ENCODE measurements at places on chromosomes 6 and 20.

DNA sequence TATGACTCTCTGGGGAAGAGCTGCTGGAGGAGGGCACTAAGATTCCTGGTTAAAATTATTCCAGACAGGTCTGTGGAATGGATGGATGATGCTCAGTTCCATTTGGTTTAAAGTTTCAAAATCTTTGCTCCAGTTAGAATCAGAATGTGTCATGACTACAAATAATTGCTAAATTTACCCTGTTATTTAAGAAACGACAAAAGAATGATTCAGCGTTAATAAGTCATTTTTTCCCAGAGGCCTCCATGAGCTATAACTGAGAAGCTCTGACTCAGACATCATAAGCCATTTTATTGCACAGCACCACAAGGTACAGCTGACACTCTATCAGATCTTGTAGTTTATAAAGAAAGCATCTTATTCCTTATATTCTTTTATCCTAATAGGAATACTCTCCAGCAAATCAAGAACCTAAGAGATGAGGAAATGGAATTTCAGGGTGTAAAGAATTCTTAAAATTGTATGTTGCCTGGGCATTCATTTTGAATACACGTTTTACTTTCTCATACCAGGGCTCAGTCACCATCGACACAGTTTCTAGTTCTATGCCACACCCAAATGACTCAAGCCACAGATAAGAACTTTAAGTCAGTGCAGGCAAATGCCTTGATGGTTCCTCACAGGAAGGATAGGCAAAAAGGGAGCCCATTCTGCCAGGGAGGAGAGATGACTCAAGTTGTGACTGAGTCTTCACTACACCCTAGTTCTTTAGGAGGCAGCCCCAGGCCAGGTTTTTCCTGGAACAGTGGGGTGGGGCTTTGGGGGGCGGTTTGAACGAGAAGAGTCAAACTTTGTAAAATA lies 636.0 kb downstream of the MMUT start:
- peak; percentile 83 for ATAC-seq

GRCh38 chr6:138645976-138646640 lies 127.5 kb upstream of the CCDC28A start:
- ATAC-seq, result no peak

- no peak for ATAC-seq
Observed at GRCh38 chr6:105774247-105774646, 311.9 kb upstream of the PRDM1 start.

- ATAC-seq, result no peak
Observed at GRCh38 chr6:32203426-32204267, 11.2 kb upstream of the GPSM3 start.

DNA sequence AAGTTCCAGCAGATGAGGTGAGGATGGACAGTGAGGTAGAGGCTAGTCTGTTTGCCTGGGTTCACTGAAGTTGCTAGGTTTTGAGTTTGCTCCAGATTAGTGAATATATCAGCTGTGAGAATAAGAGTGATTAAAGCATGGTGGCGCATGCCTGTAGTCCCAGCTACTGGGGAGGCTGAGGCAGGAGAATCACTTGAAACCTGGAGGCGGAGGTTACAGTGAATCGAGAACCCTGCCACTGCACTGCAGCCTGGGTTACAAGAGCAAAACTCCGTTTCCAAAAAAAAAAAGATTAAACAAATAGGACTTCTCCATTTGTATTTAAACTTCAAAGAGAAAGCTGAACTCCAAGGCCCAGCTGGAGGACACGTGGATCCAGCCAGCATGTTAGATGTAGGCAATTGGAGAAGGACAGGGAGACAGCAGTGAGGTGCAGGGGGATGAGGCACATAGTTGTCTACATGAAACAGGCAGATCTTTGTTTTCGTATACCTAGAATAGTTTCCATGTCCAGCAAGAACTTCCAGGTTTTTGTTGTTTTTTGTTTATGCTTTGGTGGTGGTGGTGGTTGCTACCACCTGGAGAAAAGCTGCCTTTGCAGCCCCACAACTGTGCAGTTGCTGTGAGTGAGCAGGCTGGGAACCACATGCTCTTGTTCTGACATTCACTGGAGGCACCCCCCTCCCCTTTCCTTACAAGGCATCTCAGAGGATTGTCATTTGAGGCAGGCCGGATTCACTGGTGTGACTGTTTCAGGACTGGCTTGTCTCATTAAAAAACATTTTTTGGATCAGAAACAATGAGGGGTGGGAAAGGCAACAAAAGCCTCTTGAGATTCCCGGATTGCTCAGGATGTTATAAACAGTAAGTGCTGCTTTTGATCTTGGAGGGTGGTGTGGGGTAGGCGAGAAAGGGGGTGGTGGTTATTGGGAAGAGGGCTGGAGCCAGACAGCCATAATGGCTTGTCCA lies 72.3 kb downstream of the JARID2 start:
- no peak for ATAC-seq

DNA sequence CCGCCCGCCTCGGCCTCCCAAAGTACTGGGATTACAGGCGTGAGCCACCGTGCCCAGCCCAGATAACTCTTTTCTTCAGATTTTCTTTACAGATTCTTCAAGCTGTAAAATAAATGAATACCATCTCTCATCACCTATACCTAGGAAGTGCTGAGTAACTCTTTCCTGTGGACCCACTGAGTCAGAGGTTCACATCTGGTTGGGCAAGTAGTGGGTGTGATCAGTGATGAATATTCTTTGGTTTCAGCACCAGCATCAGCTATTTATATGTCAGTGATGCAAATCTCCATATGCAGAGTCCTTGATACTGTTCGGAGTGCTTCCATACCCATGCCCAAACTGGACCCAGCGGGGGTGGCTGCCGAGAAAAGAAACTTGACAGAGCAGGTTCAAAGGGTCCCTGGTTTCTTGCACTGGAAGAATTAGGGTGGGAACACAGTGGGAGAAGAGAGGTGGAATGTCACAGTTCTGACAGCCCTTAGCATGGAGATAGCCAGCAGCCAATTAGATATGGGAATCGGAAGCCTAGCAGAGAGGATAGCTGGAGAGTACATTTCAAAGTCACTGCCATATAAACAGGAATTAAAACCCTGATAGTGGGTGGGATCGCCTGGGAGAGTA lies 64.9 kb upstream of the DDR1 start:
- no peak for ATAC-seq
